ENCODE measurements at places on chromosomes 1 and 21.
A peak's percentile ranks its signal among the peaks of the same experiment; 100 is the strongest.

GRCh38 chr1:3393987-3394920 is 60.2 kb upstream of the ARHGEF16 start:
- no peak for DNase-seq

GRCh38 chr1:5447503-5447960 is 544.7 kb downstream of the NPHP4 start:
- no peak for DNase-seq

GRCh38 chr1:37360011-37360410 is 114.4 kb upstream of the ZC3H12A start:
- DNase-seq: no peak

- DNase-seq: peak; percentile 25
Observed at GRCh38 chr1:245105815-245106410, 48.9 kb upstream of the KIF26B start.

- DNase-seq: peak; percentile 82
Observed at GRCh38 chr1:26015358-26015757, 6.2 kb upstream of the EXTL1 start.

DNA sequence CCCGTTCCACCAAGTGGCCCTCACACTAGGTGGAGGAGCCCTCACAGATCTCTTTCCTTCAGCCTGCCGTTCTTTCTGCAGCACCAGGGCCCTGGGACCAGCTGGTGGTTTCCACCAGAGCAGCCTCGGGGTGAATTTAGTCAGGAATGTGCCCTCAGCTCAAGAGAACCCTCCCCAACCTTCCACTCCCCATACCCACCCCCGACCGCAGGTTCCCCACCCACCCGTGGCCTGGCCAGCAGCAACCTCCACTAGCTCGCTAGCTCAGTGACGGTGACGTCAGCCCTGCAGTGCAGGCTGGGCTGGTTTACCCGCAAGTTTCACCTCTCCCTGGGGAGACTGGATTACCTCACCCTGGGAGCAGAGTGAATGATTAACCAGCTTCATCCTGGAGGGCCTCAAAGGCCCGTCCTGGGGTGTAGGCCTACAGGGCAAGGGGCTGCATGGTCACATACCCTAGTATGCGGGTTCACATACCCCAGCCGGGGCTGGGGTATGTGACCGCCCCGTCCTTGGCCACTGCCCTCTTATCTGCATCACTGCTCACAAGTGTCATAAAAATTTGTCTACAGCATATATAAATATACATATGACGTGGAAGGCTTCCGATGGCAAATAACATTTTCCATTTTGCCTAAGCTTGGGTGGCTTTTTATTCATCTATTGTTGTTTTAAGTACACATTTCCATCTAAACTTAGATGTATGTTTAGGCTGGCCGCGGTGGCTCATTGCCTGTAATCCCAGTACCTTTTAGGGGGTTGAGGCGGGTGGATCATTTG is 24.5 kb downstream of the ELF3 start:
- DNase-seq: peak; percentile 97

DNA sequence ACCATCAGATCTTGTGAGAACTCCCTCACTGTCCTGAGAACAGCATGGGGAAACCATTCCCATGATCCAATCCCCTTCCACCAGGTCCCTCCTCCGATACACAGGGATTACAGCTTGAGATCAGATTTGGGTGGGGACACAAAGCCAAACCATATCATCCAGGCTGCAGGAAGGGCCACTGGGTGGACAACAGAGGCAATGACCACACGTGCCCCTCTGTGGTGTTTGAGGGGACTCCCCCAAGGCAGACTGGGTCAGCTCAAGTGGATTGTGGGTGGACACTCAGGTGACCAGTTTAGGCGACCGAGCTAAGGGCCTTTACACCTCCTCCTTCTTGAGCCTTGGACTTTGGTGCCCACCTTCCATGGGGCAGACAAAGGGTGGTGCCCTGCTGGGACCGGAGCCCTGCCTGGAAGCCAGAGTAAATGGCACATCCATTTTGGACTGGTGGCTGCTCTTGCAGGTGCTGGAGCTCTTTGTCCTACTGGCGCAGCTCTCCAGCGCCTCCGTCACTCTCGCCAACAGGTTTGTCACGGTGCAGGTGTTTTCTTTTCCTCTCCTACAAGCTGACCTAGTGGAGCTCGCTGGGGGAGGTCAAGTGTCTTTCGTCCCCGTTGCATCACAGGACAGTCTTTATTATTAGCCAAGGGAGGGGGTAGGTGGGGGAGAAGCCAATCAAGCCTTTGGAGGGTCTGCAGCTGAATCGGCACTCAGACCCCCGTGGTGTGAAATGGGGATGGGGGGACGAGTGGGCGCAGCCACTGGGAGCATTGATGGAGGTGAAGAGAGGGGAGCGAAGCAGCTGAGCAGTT is 37.6 kb downstream of the CRYAA start:
- no peak for DNase-seq

- DNase-seq: no peak
Observed at GRCh38 chr1:7341145-7341905, 429.8 kb upstream of the VAMP3 start.

DNA sequence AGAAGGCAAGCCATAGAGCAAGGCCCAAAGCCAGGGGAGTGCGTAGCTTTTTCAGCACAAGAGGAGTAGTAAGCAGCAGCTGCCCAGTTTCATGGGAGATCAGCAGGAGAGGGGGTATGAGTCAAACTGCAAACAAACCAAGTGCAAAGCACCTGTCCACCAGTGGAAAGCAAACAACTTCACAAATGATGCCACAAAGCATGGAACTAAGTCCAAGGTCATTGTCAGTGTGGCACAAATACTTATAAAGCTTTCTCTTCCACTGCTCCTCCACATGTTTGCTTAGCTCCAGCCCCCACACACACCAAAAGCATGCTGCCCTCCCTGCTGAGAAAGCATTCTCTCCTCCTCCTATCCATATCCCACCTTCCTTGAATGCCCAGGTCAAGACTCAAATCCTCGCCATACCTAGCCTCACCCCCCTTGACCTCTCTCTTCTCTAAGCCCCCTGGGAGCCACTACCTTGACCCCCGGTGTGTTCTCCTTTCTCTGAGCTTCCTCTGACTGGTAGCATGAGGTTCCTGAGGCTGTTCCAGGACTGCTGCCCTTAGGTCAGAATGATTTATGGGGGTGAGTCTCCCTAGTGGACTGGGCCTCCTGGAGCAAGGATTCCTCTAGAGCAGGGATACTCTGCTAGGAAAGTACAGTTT is 70.4 kb downstream of the DMAP1 start:
- DNase-seq: peak; percentile 8

DNA sequence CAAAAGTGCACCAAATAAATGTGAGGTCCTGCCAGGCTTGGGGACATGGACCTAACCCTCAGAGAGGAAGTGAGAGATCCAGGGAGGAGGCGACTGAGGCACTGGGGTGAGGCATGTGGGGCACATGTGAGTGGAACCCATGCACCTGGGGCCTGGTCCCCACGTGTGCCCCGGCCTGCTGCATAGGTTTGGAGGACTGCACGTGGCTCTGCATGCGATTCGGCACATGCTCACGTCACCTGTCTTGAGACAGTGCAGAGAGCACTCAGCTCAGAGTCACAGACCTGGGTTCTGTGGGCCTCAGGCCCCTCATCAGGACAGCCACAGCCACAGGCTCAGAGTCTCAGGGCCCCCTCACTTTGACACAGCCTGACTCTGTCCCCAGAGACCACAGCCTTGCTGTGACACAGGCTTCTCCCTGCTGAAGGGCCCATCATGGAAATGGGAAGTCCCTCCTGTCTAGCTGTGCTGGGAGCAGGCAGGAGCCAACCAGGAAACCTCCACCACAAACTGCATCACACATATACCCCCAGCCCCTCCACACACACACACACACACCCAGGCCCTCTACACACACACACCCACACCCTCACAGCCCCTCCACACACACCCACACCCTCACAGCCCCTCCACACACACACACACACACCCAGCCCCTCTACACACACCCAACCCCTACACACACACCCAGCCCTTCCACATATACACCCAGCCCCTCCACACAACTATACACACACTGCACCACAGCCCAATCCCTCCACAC is 48.2 kb downstream of the SLC9A1 start:
- DNase-seq: no peak

- peak; percentile 88 for DNase-seq
Observed at GRCh38 chr1:39301606-39302005, 97.1 kb downstream of the MACF1 start.

- no peak for DNase-seq
Observed at GRCh38 chr21:29064850-29065481, 8.5 kb downstream of the CCT8 start.

- DNase-seq: peak; percentile 85
Observed at GRCh38 chr1:44808938-44809917, 905 bp downstream of the BTBD19 start.

All from fibroblast of mammary gland (primary cell).